Mucosa of descending colon (tissue), 3 donors: ENCODE measurements at places on chromosomes 12 and 14. TPM values are rescaled to one million over a fixed set of nuclear protein-coding genes. Genes with fewer than 3 reads are reported as not detected.

The GDF3 gene
- total RNA-seq: not detected

The PPP1R1A gene
- 30.0 TPM for total RNA-seq

The USP44 gene
- 0.20 TPM for total RNA-seq

The SPIC gene
- total RNA-seq: not detected

The ANKRD33 gene
- total RNA-seq: 0.46 TPM

The RNASE1 gene
- 275 TPM for total RNA-seq

The TESPA1 gene
- total RNA-seq: 2.7 TPM

The CLEC6A gene
- total RNA-seq: not detected

The NFE2 gene
- total RNA-seq: 0.25 TPM

The C3AR1 gene
- total RNA-seq: 15.5 TPM

The CD27 gene
- 1.8 TPM for total RNA-seq

The TAMALIN gene
- 13.8 TPM for total RNA-seq

The SLC4A8 gene
- total RNA-seq: 1.5 TPM

The NGB gene
- total RNA-seq: 5.3 TPM

The PPFIA2 gene
- 2.9 TPM for total RNA-seq

The LARP4 gene
- 71.7 TPM for total RNA-seq

The CLEC9A gene
- 0.39 TPM for total RNA-seq

The ATN1 gene
- 68.5 TPM for total RNA-seq

The NRL gene
- 4.5 TPM for total RNA-seq

The TMCC3 gene
- total RNA-seq: 92.0 TPM

The EPS8 gene
- 135 TPM for total RNA-seq

The KCNC2 gene
- 0.44 TPM for total RNA-seq

The ASB8 gene
- total RNA-seq: 46.6 TPM
